ENCODE measurements at places on chromosomes 4 and X.

- DNase-seq: no peak
Measured at GRCh38 chr4:94641702-94642560, 115.8 kb upstream of the BMPR1B start.

DNA sequence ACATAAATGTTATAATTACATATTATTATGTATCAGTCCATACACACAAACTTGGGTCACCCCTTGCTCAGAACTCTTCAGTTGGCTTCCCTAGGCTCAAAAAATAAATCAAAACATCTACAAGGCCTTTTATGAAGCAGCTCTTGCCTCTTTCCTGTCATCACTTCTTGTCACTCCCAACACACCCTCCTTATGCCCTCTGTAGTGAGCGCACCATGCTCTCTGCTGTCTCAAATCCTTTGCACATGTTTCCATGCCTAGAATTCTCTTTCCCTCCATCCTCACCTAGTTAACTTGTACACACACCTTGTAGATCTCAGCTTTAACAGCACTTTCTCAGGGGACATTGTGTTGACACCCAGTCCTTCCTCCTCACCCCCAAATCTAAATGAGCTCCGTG, 53.0 kb downstream of the ATP8A1 start:
- no peak for DNase-seq

DNA sequence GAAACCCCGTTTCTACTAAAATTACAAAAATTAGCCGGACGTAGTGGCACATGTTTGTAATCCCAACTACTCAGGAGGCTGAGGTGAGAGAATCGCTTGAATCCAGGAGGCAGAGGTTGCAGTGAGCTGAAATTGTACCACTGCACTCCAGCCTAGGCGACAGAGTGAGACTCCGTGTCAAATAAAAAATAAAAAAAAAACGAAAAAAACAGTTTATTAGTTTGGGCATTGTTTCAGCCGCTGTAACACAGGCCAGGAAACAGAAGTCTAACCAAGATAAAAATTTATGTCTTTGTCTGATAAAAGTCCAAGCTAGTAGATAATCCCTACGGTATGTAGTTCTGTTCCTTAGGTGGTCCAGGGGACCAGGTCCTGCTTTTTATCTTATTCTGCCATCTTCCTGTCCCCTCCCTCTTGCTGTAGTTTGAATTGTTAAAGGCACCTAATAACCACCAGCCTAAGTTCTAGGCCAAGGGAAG, 21.4 kb downstream of the USO1 start:
- DNase-seq: no peak

DNA sequence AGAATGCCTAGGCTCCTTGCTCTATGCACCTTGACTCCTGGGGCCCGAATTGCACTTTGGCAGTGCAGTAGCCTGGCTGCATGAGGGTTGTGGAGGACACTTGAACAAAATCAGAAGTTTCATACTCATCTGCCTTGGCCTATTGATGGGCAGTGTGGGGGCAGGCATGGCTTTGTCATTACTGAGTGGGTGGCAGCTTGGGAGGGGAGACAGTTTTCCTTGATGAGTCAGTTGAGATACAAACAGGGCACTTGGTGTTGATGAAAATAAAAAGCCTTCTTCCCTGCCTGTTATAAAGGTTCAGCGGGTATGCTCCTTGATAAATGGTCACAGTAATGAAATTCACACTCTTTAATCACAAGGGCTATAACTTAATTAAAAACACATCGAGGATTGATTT, 126.8 kb upstream of the MAMLD1 start:
- DNase-seq: no peak

- no peak for DNase-seq
Measured at GRCh38 chr4:26053761-26054160, 139.7 kb downstream of the SMIM20 start.

DNA sequence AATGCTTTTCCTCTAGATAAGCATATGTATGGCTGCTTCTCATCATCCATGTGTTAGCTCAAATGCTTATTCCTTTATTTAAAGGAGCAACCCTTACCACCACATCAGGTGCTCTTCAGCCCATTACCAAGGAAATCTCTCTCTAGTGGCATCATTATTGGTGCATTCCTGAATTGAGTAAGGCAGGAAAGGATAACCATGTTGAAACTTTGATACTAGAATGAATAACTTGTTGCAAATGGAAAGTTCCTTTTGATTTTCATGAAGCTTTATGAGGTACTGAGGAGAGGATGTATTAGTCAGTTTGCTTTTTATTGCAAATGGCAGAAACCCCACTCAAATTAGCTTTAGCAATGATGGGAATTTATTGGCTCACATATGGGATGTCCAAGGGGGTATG, 212.3 kb upstream of the FGF13 start:
- DNase-seq: no peak

DNA sequence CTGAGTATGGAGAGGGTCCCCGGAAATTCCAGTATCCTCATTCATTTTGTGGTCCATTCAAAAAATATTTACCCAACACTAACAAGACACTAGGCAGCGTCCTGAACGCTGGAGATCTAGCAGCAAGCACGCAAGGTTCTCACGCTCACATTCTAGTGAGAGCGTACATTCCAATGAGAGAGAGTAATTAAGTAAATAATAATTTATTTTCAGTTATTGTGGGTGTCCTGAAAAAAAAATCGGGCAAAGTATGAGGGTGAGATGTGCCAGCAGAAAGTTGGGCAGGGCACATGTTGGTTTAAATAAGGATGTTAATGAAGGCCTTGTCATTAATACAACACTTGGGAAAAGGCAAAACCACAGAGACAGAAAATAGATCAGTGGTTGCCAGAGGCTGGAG, 4.0 kb upstream of the TMEM156 start:
- no peak for DNase-seq

DNA sequence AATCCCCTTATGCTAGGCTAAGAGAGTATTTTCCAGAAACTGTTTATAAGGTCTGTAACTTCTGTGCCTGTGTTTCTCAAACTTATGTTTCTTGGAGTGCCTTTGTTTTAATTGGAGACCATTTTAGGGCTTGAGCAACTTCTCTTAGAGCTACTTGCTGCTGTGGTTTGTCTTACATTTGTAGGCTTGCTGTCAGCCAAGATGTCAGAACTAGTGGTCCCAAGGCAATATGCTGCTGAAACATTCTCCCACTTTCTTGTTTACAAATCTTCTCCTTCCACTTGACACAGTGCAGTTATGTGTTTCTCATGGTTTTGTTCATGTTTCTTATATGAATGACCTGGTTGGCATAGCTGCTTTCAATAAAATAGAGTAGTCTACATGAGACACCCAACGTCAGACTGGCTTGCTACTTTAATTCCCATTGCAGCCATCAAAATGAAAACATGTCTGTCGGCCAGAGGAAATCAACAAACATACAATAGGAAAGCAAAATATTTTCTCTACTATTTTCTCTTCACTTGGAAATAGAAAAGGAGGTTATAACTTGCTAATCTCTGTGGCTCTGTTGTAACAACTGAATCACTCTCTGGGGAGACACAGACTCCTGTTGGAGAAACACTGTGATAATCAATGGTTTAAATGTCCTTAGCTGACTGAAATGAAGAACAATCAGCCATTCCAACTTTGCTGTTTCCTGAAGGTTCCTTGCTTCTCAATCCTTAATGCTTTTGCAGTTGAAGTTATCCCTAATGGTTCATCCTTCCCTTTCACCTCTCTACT, 426.4 kb downstream of the PDGFC start:
- no peak for DNase-seq

GRCh38 chr4:73259571-73260090, 1.0 kb upstream of the ANKRD17 start:
- DNase-seq: no peak

GRCh38 chr4:73410916-73411730, 7.0 kb downstream of the ALB start:
- DNase-seq: no peak

- no peak for DNase-seq
Measured at GRCh38 chrX:22648281-22648680, 351.5 kb upstream of the DDX53 start.

GRCh38 chrX:145729635-145730034, 88.0 kb upstream of the SLITRK2 start:
- DNase-seq: no peak

GRCh38 chr4:67912080-67912479, 28.3 kb upstream of the TMPRSS11D start:
- no peak for DNase-seq

DNA sequence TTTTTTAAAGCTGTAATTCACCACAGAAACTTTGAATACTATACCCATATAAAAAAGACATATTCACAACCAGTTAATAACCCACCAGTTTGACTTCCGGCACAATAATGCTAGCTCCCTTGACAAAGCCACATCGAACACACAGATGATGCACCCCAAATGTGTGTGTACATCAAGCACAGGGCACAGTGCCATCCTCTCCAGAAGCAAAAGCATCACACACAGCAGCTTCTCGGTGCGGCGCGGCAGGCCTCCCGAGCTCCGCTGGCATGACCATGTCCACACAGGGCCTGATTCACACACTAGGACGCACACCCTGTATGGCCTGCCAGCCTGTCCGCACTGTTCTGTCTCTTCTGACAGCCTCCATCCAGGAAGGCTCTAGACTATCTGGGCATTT, 88.0 kb downstream of the LEF1 start:
- no peak for DNase-seq

- no peak for DNase-seq
Measured at GRCh38 chr4:3871181-3871852, 105.1 kb downstream of the ADRA2C start.

GRCh38 chr4:40953283-40954087, 203.7 kb downstream of the NSUN7 start:
- DNase-seq: no peak

GRCh38 chrX:40035726-40036125, 62.0 kb downstream of the BCOR start:
- no peak for DNase-seq

DNA sequence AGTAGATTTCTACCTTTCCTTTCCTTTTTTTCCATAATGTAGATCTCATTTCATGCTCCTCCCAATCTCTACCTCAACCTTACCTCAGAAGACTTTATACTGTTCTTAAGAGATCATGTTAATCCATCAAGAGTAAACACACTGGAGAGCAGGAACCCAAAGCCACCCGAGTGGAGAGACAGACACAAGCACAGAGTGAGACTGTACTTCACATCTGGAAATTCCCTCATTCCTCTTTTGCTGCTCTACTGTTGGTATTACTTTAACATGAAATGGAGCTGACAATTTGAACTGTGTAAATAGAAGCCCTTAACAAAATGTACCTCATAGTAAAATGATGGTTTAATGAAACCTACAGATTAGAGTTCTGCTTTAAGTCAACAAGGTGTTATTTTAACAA, 105.7 kb upstream of the RASGEF1B start:
- no peak for DNase-seq

GRCh38 chr4:69653147-69653546, at the start of gene UGT2A1:
Gene UGT2A1 (minus strand): TSS chr4:69653247. CDS start chr4:69647644, 5,603 bp downstream.
- no peak for DNase-seq

GRCh38 chr4:123412700-123413512, 16.3 kb downstream of the SPRY1 start:
- DNase-seq: no peak

DNA sequence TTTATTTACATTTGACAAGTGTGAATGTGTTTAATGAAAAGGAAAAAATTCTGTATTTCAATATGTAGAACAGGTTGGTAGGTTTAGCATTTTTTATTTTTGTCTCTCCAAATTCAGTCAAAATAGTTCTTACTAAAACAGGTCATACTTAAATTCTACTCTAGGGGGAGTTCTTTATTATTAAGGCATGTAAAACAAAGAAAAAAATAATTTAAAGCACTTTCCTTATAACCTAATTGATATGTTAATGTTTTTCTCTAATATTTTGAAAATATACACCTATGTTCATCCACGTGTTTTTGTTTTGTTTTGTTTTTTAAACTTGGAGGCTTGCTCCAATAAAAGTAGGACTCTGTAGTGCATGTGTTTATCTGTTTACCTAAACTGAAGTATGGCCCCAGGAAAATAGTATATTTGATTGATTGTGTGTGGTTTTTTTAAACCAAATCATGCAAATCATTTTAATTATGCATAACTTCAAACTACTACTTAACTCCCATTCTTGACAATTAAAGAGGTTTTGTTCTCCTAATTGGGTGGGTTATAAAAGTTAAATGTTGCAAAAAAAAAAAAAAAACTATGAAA, 562.7 kb downstream of the RPA4 start:
- DNase-seq: no peak

- no peak for DNase-seq
Measured at GRCh38 chr4:146333895-146334262, 119.5 kb downstream of the REELD1 start.

DNA sequence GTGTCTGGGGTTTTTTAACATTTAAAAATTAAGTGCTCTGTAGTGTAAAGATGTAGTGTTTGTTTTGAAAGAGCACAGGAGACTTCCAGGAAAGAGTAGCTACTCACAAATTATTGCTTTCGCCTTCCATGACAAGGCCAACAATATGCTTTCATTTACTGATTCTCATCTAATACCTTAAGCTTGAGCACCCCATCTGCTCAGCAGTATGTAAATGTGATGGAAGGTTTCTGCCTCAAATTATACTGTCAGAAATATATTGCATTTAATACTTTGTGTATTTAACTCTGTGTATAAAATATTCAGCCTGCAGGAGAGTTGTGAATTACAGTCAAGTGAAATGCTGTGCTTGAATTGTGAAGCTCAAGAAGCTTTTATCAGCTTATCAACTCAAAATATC, 296.3 kb upstream of the ATOH1 start:
- DNase-seq: no peak

GRCh38 chr4:107978716-107979451, 10.8 kb upstream of the HADH start:
- DNase-seq: no peak

- DNase-seq: no peak
Measured at GRCh38 chrX:49661881-49662280, 33.9 kb downstream of the PAGE1 start.

DNA sequence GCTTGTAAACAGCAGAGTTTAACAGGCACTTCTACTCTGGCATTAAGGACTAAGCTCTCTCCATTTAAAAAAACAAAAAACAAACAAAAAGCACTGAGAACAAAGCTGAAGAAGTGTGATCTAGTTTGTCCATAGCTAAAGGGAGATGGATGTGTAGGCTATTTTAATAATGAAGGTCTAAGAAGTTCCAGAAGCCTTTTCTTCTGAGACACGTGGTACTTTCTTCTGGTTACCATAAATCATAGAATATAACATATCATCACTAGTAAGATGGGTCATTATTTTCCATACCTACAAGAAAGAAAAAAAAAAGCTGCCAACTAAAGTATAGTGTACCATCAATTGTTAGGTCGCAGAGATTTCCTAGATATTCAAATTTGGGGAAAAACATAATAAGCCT, 722 bp upstream of the NBDY start:
- no peak for DNase-seq

- DNase-seq: no peak
Measured at GRCh38 chr4:122278976-122279375, 99.8 kb upstream of the ADAD1 start.

GRCh38 chrX:15143050-15143824, 126.6 kb downstream of the ASB9 start:
- no peak for DNase-seq

All from cardiac septum (tissue), 1 donor.